Inflammatory macrophage treated with lipopolysaccharide for 4 hours (primary cell): ENCODE measurements at places on chromosomes 16 and 17.

- DNase-seq, result no peak
Measured at GRCh38 chr16:63038397-63039106, 1002.3 kb upstream of the CDH8 start.

DNA sequence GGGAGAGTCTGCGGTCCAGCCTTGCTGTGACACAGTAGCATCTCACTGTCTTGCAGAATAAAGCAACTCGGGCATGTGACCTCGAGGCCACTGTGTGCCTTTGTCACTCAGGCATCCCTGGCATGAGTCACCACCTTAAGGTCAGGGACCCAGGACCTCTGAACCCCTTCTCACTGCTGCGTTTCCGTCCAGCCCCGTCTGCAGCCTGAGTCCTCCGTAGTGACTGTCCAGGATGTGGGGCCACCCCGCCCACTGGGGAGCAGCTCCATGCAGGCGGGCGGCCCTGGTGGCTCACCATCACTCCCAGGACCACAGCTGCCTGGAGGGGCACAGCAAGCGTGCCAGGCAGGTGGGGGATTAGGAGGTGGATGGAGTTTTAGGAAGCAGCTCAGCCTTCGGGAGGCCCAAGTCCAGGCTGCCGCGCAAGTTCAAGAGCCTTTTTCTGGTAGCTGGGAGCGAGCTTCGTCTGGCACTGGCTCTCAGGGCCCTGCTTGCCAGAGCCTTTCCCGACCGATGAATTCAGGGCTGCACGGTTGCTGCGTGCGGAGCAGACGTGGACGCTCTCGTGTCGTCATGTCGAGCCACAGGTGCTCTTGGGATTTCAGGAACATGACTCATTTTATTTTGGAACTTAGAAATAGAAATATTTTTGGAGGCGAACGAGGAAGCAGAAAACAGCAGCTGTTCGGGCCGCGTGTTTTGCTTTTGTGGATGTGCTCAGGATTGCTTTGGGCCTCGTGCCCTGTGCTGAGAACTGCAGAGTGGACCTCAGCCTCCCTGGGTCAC is 16.8 kb downstream of the KCTD5 start:
- DNase-seq, result no peak

- DNase-seq, result no peak
Measured at GRCh38 chr17:14068542-14069250, 608 bp upstream of the COX10 start.

DNA sequence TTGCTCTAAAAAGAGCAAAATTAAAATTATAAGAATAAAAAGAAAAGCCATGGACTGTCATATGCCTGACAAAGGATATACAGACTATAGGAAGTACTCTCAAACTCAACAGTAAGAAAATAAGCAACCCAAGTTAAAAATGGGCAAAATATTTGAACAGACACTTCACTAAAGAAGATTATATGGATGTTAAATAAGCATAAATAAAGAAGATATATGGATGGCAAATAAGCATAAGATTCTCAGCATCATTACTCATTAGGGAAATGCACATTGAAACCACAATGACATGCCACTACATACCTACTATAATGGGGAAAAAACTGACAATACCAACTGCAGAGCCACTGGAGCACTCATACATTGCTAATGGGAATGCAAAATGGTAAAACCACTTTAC is 14.9 kb upstream of the BEAN1 start:
- DNase-seq, result no peak

- no peak for DNase-seq
Measured at GRCh38 chr17:66310528-66311148, 8.2 kb downstream of the PRKCA start.

DNA sequence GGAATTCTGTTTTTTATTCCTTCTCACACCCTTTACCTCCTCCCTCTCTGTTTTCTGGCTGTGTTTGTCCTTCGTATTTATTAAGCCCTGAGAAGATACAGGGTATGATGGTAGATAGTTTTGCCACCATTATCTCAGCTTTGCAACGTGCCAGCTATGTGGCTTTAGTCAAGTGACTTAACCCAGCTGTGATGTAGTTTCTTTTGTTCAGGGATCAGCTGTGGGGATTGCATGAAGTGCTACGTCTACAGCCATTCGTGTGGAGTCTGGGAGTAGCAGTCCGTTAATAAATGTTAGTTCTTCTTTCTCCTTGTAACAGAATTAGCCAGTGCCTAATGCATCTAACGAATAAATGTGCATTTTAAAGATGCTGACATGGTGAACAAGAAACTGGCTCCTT is 128.4 kb downstream of the HAPSTR1 start:
- DNase-seq, result no peak

DNA sequence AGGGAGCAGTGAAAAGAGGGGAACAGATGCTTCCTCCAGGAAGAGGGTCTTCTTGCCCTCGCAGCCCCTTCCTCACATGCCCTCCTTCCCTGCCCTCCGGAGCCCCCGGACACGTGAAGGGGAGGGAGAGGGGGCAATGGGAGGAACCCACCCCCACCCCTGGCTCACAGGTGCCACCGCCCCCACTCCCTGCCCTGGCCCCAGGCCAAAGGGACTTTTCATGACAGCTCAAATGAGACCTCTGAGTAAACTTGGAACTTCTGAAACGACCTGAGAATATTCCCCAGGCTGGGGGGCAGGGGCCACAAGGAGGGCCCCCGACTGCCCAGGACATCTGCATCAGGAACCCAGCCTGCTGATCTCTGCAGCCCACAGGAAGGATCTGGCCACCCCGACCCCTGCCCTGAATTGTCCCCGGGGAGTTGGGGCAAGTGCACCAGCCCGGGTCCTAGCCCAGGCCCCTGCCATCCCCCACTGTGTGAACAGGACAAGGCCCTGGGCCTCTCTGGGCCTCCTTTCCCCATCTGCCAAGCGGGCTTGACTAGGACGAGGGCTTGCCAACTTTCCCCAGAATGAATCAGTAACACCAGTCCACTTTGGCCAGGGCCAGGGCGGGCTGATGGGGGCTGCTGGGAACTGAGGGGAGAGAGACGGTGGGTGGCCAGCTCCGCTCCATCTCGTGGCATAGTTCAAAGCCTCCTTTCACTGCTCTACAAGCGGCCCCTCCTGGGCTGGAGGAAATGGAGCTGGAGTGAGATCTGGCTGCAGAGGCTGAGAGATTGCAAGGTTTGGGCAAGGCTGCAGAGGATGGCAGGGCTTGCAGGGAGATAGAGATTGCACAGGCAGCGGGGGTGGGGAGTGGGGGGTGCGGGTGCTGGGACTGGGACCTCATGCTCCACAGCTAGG is 3.8 kb downstream of the IL21R start:
- DNase-seq, result no peak

GRCh38 chr16:69329369-69330285 is 761 bp downstream of the PDF start:
- no peak for DNase-seq

DNA sequence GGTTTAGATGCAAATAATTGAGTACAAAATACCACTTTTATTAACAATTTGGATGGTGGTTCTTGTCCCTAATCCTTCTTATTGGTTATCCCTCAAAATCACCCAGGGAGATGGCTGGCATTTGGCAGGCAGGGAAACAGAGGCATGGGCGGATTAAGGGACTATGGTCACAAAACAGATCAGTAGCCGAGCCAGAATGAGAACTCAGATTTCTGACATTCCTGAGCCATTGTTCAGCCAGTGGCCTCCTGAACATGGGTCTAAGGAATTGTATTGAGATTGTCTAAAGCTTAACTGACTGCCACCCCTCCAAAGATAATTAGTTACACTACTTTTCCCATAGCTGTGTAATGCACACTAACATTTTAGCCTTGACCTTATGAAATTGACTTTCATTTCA is 88.4 kb downstream of the CHD9NB start:
- no peak for DNase-seq

- DNase-seq, result no peak
Measured at GRCh38 chr16:66457888-66458287, 30.8 kb downstream of the BEAN1 start.

- DNase-seq, result no peak
Measured at GRCh38 chr17:2962729-2963128, 100.7 kb downstream of the OR1D5 start.

DNA sequence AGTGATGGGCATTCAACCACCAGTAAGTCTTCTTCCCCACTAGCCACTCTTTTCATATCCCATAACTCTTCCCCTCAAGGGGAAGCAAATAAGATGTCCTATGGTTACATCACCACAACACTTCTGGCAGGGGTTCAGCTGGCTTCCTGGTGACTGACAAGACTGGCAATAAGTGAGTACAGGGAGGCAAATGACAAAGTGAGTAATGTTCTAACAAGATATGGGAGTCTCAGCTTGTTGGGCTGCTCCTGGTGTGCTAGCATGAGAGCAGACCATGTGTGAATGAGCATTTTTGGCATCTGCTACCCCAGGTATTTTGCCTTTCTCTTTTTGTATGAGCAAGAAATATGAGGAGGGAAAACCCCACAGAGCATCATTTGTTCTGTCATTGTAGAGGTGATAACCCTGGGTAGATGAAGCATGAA is 9.9 kb downstream of the TMIGD1 start:
- DNase-seq, result peak; percentile 46
